ENCODE measurements at places on chromosomes 1 and 21.

GRCh38 chr1:177927021-177927596 lies 42.7 kb downstream of the SEC16B start:
- no peak for DNase-seq

DNA sequence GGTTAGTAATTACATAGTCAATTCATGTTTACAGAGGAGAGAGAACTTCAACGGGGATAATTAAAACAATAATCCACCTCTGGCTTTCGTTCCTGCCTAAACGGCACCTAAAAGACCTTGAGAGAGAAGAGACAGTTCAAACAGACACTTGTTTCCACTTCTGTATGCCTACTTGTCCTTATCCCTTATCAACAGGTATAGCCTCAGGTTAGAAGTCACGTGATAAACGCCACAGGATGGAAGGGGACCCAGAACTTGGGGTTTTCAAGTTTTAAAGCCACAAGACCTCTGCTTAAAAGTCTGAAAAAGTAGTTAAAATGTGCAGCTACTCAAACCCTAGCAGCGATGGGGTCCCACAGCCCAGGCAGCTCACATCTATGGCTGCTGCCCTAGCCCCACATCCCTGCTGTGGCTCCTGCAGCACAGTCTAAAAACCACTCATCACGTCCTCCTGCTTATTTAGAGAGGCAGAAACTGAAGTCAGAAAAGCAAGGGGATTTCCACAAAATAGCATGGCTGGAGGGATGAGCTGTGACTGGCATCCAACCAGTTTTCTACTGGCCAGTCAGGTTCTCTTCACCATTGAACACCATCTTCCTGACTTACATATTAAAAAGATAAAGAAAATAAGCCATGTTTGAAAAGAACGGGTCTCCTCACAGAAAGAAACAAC lies 51.2 kb upstream of the SEC16B start:
- DNase-seq, result no peak

- no peak for DNase-seq
Measured at GRCh38 chr1:6487804-6488484, 3.5 kb downstream of the PLEKHG5 start.

GRCh38 chr1:88265606-88266005 lies 418.5 kb upstream of the PKN2 start:
- no peak for DNase-seq

DNA sequence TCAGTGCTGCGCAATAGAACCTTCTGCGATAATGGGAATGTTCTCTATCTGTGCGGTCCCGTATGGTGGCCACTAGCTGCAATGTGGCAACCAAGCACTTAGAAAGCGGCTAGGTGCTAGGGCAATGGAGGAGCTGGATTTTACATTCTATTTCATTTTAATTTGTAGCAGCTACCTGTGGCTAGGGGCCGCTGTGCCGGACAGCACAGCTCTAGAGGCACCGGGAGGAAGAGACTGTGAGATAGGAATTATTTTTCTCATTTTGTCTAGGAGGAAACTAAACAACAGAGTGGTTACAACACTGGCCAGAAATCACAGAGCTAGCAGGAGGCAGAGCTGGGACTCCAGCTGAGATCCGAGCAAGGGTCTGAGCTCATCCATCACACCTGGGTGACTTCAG lies 130.6 kb upstream of the CD34 start:
- DNase-seq, result no peak

DNA sequence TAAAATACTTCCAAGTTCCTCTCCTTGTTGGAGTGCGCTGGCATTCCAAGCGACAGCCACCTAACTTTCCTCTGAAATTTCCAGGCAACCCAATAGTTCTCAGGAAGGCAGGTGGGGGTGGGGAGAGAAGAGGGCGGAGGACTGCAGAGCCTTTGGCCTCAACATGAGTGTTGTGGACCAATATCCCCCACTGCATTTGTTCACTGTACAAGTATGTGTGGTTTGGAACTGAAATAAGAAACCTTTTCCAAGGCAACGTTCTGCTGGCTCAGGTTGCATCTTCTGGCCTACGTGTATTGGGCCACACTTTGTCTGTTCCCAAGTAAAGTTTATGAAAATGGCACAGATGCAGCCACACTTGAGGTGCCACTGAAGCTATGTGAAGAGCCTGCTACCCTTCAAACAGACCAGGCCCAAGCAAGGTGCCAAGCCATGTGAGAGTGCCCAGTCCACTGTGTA lies 153.4 kb downstream of the DHRS3 start:
- no peak for DNase-seq

DNA sequence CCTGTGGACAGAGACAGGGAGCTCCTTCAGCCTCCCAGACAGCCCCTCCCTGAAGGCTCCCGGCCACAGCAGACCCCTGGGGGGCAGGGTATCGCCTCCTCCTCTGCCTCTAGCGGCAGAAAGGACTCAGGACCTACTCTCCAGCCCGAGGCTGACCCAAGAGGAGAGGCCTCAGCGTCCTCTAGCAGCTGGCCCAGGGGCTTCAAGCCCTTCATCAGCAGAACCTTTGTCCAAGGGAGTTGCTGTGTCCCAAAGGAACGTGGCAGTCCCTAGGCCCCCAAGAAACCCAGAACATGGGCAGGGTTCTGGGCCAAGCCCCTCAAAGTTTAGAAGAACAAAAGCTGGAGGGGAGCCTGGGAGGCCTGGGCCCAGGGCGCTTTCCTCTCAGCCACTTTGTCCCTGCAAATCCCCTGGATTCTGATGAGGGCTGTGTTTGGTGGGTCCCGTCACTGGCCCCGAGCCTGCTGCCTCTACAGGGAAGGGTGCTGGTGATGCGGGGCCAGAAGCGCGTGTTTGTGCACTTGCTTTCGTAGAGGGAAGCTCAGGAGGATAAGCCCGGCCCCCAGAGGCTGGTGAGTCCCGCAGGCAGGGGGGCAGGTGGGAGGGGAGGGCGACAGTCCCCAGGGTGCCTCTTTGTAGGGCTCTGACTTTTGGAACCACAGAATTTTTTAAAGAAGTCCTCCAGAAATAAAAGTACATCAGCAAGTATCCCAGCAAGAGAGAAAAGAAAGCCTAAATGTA lies 13.3 kb downstream of the ITGB2 start:
- DNase-seq, result no peak

GRCh38 chr1:210981490-210981889 lies 152.5 kb downstream of the KCNH1 start:
- DNase-seq, result no peak

DNA sequence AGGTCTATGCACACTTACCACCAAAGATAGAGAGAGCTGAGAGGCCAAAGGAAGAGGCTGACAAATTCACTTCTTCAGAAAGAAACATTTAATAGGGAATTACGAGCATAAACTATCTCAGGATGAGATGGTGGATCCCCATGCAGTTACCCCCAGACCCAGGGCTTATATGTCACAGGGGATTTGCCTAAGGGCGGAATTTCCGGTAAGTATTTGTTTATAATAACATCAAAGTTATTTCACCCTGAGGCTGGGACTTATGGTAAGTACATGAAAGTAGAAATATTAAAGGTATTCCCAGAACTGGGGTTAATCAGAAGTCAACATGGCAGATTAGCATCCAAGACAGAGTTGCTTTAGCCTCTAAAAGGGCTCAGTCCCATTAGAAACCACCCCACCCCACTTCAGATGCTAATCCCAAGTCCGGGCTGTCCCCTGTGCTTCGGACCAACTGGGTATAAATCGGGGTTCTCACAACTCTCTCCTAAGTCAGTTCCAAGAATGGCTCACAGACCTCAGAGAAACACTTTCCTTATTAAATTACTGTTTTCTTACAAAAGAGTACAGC lies 247.4 kb upstream of the ZP4 start:
- no peak for DNase-seq

GRCh38 chr1:53601031-53601745 lies 137.8 kb downstream of the GLIS1 start:
- DNase-seq, result peak; percentile 56

DNA sequence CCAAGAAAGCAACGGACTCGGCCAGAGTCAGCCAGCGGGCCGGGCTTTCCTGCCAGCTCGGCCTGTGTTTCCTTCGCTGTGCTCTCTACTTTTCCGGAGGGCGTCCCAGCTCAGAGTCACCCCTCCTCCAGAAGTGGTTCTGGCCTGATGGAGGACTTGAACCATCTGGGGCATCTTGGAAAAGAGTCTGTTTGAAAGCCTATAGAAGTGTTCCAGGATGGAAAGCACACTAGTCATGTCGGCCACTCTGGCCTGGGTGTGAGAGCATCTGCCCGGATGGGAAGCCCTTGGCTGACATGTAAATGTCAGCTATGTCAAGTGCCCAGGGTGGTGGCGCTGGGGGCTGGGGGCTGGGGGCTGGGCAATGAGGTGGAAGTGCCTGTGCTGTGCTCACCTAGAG lies 113.4 kb downstream of the DHRS3 start:
- DNase-seq, result no peak

GRCh38 chr1:102724741-102725140 lies 383.6 kb downstream of the COL11A1 start:
- DNase-seq, result no peak

- DNase-seq, result no peak
Measured at GRCh38 chr1:162421258-162422164, 9.6 kb upstream of the SH2D1B start.

GRCh38 chr1:156128308-156128653 lies 13.8 kb downstream of the LMNA start:
- DNase-seq, result no peak

GRCh38 chr1:10399444-10399941 lies 629 bp downstream of the PGD start:
- DNase-seq, result peak; percentile 63

DNA sequence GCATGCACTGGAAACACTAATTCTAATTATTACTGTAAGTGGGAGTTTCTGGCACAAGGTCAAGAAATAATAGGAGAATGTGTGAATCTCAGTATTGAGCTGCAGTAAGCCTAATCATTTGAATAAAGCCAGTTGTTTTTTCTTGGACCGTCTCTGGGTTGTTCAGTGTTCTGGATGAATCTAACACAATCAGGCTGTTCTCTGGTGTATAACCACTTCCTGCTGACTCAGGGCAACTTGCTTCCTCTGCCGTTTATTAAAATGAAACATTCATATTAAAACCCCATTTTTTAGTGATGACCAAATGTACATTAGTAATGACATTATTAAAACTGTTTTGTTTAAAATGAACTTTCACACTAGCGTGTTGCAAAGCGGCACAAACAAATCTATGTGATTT lies 273.1 kb upstream of the SNX7 start:
- DNase-seq, result no peak

DNA sequence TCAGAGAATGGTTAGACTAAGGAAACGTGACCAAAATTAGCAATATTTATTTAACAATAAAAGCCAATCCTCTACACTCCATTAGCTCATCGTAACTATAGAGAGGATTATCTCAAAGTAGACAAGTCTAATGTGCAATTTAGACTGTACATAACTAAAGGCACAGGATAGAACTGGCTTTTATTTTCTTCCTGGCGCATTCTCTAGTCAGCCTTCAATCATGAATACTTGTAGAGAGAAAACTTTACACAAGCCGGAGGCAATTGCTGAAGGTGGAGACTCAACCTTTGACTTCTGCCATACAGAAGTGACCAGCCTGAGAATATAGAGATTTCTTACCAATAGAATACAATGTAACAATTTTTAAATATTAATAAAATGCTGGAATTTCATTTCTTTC lies 777.9 kb downstream of the LTN1 start:
- no peak for DNase-seq

GRCh38 chr1:119483441-119484200 lies 23.4 kb upstream of the HSD3B1 start:
- no peak for DNase-seq

- DNase-seq, result no peak
Measured at GRCh38 chr1:169712309-169712631, 850 bp upstream of the SELL start.

DNA sequence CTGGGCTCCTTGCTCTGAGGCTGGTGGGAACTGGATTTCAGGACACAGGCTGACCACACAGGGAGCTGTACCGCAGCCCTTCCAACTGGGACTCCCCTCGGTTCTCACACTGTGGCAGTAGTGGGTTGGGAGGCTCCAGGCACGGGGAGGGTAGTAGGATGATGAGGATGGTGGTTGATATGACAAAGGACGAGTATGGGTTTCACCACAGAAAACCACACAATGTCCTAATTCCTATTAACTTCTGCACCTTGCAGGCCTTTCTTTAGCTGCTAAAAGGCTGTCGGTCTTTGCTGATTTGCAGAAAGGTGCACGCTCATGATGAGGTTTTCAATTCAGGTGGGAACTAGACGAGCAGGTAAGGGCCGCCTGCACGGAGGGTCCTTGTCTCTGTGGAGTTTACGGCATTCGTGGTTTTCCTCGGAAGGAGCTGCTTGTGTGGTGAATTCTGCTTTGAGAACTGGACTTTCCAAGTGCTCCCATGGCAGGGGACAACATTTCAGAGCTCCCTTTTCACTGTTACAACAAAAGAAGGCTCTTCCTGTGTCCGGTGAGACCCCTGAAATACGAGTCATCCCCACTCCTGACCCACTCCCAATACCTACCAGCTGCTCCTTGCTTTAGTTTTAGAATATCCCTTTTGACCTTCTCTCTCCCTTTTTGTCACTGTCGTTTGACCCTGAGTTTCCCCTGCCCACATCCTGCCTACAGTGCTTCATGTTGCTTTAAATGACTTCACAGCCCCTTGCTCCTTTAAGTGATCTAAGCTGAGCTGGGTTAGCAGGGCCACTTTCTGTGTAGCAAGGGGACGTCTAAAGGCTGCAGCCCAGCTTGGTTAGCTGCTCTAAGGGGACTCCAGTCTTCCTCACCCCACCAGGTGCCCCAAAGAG lies 125.1 kb downstream of the MRPS6 start:
- DNase-seq, result peak; percentile 68

- DNase-seq, result no peak
Measured at GRCh38 chr1:170273291-170274130, 127.8 kb downstream of the NTMT2 start.

DNA sequence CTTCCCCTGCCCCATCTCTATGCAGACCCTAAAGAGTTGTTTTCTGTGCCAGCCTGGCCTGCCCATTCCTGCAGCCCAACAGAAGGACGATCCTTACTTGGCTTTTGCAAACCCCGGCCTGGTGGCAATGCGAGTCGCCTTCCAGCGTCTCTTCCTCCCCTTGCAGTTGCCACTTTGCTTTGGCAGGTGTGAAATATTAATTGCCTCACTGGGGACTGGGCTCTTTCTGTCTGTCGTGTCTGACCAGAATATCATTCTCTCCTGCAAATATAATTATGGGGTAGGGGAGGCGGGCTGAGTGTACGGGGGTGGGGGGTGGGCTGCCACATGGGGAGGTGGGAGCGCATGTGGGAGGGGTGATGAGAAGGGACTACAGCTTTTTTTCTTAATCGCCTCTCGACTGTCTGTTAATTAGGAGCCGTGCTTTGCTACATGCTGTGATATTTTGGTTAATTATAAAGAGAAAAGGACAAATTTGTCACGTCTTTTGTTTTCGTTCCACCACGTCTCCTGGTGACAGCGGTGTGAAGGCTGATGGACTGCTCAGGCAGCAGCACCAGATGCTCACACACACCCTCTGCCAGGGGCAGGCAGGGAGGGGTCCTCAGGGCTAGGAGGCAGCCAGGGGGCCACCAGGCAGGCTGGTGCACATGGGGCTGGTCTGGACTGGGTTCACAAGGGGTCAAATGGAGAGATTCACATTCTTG lies 80.1 kb upstream of the CD34 start:
- no peak for DNase-seq

- DNase-seq, result no peak
Measured at GRCh38 chr1:152741656-152742055, 16.2 kb upstream of the KPRP start.

GRCh38 chr21:29307718-29308455 lies 9.2 kb downstream of the BACH1 start:
- DNase-seq, result no peak

GRCh38 chr1:12012560-12013316 lies 6.6 kb upstream of the MIIP start:
- DNase-seq, result no peak
